ENCODE measurements at places on chromosomes 11 and 22. TPM values are rescaled to one million over a fixed set of nuclear protein-coding genes. Genes with fewer than 3 reads are reported as not detected.

The KRTAP5-1 gene
- total RNA-seq, result not detected

GRCh38 chr11:396511-396947 lies 2.5 kb downstream of the PKP3 start:
- H3K27ac ChIP-seq, result peak overlapping the region; percentile 36
- H3K4me3 ChIP-seq, result peak overlapping the region; percentile 95
- DNase-seq, result no peak
- H3K36me3 ChIP-seq, result peaks cover 60% of the 10 kb centered on the region

DNA sequence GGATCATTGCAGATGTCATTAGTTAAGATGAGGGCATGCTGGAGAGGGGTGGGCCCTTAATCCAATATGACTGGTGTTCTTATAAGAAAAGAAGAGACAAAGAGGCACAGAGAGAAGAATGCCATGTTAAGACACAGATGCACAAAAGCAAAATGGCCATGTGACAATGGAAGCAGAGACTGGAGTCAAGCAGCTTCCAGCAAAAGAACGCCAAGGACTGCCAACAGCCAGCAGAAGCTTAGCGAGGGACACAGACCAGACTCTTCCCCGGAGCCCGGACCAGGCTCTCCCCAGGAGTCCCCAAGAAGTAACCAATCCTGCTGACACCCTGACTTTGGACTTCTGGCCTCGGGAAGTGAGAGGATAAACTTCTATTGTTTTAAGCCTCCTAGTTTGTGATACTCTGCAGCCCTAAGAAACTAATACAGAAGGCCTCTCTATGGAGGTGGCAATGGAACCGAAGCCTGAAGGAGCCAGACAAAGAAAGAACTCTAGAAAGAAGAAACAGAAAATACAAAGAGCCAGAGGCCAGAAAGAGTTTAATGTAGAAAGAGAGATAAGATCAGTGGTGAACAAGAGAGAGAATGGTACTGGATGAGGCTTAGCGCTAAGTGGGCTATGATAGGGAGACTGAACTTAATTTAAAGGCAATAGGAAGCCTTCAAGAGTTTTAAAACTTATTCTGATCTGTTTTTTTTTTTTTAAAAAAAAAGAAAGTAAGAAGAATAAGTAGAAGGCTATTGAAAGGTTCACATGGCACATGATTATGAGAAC lies 27.7 kb downstream of the PRCP start:
- H3K27me3 ChIP-seq, result no peaks in the 10 kb centered on the region
- no peaks in the 10 kb centered on the region for H3K36me3 ChIP-seq
- H3K4me1 ChIP-seq, result no peaks in the 10 kb centered on the region
- no peak overlapping the region for H3K4me3 ChIP-seq

The GPR83 gene
- 0.07 TPM for total RNA-seq

The KCNQ1OT1 gene
- 1.3 TPM for total RNA-seq

GRCh38 chr11:3927129-3927796 lies 71.8 kb downstream of the STIM1 start:
- H3K36me3 ChIP-seq, result no peaks in the 10 kb centered on the region
- H3K27ac ChIP-seq, result no peak overlapping the region
- H3K4me1 ChIP-seq, result peaks cover 6% of the 10 kb centered on the region
- DNase-seq, result no peak
- H3K4me3 ChIP-seq, result no peak overlapping the region

The MYEOV gene
- total RNA-seq, result 98.4 TPM

DNA sequence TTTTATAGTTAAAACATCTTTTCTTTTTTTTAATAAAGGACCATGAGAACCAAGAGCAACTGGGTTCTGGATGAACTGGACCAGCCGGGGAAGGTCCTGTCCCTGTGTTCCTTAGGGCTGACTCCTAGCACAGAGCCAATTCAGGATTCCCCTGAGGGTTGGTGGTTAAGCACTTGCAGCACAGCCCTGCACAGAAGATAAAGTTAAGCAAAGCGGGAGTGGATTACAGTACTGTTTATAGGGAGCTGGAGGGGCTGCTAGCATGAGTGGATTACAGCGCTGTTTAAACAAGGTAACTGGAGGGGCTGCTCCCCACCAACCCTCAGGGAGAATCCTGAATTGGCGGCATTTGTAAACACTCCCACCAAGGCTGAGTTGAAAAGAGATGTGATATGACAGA lies 90.6 kb downstream of the CELSR1 start:
- DNase-seq, result no peak
- peaks cover 12% of the 10 kb centered on the region for H3K36me3 ChIP-seq
- H3K27me3 ChIP-seq, result peaks cover 13% of the 10 kb centered on the region
- peaks cover 23% of the 10 kb centered on the region for H3K4me1 ChIP-seq
- H3K27ac ChIP-seq, result no peak overlapping the region

DNA sequence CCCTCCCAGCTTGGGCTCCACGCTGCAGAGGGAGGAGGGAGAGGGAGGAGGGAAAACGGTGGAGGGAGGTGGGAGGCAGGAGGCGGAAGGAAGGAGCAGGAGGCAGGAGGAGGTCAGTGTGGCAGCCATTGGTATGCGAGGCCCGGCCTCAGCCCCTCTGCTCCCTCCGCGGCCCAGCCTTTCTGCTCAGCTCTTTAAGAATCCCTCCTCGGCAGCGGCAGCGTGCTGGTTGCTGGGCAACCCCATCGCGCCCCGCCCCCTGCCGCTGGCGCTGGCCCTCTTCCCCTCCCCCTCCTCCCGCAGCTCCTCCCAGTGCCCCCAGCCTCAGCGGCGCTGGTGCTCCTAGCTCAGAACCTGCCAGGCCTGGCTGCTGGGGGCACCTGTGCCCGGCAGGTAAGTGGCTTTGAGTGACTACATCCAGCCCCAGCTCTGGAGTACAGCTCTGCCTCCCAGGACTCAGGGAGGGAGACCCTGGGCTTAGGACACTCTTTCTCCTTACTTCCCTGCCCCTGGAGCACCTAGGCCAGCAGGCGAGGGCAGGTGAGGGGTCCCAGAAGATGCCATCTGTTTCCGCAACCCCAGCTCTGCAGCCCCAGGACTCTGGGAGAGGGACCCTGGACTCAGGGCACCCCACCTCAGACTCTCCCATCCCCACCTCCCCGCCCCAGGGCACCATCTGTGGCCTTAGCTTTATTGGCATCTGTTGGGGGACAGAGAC lies 7.2 kb upstream of the FLRT1 start:
- H3K4me1 ChIP-seq, result no peaks in the 10 kb centered on the region
- DNase-seq, result no peak
- peaks cover 62% of the 10 kb centered on the region for H3K27me3 ChIP-seq
- H3K27ac ChIP-seq, result no peak overlapping the region
- H3K4me3 ChIP-seq, result no peak overlapping the region
- H3K36me3 ChIP-seq, result no peaks in the 10 kb centered on the region

The FAM227A gene
- total RNA-seq, result 10.8 TPM

- H3K4me3 ChIP-seq, result no peak overlapping the region
- no peaks in the 10 kb centered on the region for H3K36me3 ChIP-seq
- no peak overlapping the region for H3K27ac ChIP-seq
- peaks cover 36% of the 10 kb centered on the region for H3K27me3 ChIP-seq
- H3K4me1 ChIP-seq, result no peaks in the 10 kb centered on the region
Measured at GRCh38 chr11:84544566-84544965, 1082.6 kb downstream of the DLG2 start.

Data from Calu3 (cell line).